ENCODE measurements at places on chromosomes 1 and 21.

DNA sequence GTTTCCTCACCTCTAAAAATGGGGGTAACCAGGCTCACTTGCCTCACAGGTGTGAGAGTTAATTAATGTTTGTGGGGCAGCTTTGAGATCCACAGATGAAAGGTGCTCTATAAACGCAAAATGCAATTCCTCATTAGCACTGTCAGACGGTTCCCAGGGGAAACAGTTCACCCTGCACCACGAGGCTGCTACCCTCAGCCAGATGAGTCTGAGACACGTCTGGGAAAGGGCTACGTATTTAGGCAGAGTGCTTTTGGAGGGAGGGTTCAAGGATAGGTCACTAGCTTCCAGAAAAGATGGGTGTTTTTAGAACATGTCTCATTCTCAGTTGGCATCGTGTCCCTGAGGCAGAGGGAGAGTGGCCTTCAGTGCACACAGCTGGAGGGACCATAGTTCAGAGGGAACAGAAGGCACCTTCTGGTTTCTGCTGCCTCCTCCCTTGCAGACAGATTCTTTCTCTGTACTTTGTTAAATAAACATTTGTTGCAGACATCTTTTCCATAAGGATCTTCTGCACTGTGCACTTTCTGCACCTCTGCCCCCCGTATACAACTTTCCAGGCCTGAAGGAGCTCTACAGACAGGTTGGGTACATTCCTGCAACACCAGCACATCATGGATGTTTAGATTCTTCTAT lies 139.9 kb downstream of the CLIC6 start:
- DNase-seq = no peak

GRCh38 chr1:155077758-155078445 lies 735 bp upstream of the EFNA3 start:
- DNase-seq = no peak

GRCh38 chr21:16908077-16908476 lies 604.8 kb upstream of the CXADR start:
- no peak for DNase-seq

DNA sequence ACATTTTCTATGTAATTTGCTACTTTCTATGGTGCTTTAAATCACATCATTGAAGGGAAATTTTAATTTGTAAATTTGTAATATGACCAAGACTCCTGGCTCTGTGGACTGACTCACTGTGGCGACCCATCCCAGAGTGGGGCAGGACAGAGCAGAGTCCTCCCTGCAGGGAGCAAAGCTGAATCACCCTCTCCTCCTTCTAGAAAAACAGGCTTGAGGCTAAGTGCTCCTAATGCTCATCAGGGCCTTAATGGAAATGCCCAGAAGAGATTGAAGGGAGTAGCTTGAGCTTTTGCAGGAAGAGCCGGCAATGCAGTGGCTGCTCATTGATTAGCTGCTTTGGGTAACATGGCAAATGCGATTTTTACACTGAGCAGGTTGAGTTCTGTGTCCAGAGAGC lies 16.8 kb downstream of the S100A10 start:
- DNase-seq = no peak

DNA sequence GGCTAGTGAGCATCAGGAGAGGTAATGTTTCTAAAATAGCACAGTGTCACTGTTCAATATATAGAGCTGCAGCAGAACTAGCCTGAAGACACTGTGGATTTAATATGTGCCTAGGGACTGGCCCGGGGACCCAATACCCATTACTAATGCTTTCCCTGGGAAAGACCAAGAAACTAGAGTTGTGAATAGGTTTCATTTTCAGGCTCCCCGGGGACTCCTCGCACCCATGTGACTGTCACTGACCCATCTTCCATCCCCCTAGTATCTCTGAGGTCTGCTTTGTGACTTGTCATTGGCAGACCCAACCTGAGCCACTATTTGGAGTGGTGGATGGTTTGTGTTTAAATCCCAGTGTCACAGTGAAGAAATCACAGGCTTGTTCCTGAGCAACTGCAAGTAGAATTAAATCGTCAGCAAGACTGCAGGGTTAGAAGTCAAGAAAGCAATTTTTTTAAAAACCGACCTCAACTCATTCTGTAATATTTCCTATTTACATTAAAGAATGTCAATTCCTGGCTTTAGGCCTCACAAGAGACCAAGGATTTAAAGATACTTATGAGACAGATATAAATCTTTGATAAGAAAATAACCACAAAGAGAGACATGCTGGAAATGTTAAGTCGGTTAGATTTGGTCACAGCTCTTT lies 130.0 kb upstream of the TNR start:
- DNase-seq = no peak

GRCh38 chr1:53580739-53581475 lies 121.7 kb downstream of the DMRTB1 start:
- DNase-seq = no peak

DNA sequence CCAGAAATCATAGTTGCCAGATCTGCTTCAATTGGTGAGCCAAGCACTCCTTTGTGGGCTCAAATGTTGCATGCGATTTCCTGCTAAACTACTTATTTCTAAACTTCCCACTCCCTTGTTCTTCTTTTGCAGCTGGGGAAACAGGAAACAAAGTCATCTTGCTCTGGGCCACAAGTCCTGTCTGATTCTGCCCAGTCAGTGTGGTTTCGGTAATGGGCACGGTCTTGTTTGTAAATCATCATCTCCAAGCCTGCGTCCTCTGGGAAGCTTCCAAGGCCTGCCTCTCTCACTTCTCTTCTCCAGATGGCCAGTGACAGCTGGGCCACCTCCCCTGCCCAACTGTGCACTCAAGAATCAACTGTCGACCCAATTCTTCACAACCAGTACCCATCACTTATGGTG lies 4.4 kb downstream of the S100A8 start:
- DNase-seq = no peak

DNA sequence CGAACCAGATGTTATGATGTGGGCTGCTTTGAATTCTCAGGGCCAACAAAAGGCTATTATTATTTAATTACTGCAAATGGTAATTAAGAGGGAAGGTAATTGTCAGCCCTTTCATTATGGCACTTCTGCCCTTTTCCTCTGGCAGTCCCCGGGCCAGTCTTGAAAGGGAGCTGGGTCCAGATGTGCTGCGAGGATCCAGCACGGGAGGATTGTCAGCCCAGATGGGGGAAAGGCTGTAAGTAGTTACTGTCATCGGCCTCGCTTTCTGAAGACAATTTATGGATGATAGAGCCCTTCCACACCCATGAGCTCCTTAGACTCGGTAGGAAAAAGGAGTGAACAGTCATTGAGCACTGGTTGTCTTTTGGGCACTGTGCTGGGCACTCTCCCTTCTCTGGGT lies 8.7 kb upstream of the ZNF362 start:
- no peak for DNase-seq

DNA sequence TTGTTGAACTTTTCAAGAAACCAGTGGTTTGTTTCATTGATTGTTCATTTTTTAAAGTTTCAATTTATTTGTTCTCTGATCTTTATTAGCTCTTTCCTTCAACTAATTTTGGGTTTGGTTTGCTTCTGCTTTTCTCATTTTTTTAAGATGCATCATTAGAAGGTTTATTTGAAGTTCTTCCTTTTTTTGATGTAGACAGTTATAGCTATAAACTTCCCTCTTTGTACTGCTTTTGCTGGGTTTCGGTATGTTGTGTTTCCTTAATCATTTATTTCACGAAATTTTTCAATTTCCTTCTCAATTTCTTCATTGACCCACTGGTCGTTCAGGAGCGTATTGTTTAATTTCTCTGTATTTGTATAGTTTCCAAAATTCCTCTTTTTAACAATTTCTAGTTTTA lies 133.3 kb upstream of the GPR52 start:
- no peak for DNase-seq

DNA sequence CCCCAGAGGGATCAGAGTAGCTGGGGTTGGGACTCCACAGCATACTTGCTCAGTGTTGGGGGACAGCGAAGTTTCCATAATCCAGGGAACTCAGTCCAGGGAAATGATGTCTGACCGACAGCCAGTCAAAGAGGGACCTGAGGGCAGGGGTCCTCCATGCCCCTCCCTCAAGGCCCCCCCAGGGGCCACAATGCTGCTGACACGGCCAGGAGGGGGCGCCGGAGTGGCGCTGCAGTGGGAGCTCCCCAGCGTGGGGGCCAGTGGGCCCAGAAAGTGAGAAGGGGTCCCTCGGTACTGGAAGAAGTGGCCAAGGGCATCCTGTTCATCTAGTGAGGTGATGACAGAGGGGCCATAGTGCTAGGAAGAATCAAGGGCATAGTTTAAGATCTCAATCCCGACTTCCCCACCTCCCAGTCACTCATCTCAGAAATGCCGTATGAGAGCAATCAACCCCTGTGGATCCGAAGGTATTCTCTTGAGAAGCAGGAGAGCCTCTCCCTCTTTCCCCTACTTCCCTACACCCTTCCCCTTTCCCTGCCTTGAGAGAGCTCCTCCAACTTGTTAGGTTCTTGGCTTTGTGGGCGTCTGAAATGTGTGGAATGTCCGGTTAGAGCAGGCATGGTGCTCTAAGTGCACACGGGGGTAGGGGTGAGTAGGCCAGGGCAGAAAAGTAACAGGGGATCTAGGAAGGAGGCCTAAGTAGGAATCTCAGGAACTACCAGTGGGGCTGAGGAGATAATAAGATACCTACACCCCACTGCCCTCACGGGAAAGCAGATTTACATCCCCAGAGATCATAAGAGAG lies 4.1 kb downstream of the NUDT17 start:
- DNase-seq = no peak

DNA sequence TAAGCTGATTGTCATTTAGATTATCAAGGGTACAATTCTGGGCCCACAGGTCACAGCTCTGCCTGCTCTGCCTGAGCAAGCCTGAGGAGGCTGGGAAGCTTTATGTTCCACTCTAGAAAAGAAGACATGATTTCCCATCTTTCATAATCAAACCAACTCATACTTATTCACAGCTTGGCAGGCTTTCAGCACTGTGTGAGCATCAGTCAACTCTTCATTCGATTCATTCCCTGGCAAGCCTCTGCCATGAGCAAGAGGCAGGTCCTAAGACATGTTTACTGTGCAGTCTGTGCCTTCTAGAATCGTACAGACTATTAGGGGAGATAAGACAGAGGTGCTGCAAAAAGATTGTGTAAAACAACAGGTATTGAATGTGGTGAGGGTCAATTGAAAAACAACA lies 24.5 kb upstream of the KIRREL1 start:
- DNase-seq = no peak

GRCh38 chr1:199152676-199153075 lies 513.8 kb downstream of the PTPRC start:
- DNase-seq = no peak

Measured in activated CD8-positive, alpha-beta memory T cell treated with anti-CD3 and anti-CD28 coated beads for 48 hours (primary cell).